ENCODE measurements at places on chromosomes 5 and 9.

DNA sequence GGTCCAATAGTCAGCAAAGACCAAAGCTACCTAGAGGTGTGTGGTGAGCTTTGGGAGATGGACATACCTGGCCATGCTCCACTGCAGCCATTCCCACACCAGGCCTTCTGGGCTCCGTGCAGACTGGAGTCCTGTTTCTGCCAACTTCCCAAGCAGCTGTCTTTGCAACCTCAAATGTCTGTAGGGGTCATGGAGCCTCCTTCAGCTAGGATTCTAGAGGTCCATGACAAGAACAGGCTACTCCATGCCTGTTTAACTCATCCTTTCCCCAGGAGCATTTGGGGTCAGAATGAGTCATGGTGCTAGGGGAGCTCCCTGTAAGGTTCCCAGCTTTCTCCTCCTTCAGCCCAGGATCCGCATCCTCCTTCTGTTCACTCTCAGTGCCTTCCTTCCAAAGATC, 17.1 kb downstream of the VPS13A start:
- DNase-seq, result no peak

DNA sequence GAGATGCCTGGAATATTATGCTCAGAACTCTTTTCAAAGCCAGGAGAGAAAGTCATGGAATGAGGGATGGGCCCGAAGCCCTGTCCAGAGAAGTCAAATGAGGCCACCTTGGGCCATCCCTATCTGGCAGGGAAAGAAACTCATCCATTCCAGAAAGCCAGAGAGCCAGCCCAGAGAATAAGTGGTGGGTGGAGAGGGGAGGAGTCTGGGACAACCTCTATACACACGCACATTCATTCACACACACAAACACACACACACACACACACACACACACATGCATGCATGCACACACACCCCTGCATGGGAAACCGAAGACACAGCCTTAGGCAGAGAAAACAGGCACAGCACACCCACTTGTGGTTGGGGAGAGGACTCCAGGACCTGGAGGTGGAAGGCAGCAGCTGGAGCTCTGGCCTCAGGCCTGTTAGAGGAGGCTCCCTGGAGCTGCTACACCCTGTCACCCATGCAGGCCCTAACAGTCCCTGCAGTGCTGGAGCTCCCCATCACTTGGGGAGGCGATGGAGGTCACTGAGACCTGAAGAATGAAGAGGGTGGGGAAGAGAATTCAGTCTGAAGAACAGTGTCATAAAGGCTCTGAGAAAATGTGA, 38.0 kb downstream of the TGFBI start:
- DNase-seq, result no peak

DNA sequence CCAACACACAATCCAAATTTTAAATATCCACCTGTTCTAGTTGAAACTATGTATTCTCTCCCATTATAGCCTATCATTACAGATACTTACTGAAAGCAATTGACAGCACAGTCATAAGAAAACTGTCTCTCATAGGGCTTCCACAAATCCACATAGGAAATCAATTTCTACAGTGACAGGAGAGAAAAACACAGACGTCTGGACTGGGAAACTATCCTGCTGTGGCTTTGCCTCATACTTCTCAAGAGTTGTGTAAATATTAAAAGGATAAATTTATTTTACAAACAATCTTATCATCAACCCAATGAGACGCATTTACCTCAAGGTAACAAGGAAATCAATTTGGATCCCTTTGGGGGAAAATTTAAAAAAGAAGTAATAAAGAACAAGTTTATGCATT, 517.5 kb downstream of the EFNA5 start:
- DNase-seq, result no peak

DNA sequence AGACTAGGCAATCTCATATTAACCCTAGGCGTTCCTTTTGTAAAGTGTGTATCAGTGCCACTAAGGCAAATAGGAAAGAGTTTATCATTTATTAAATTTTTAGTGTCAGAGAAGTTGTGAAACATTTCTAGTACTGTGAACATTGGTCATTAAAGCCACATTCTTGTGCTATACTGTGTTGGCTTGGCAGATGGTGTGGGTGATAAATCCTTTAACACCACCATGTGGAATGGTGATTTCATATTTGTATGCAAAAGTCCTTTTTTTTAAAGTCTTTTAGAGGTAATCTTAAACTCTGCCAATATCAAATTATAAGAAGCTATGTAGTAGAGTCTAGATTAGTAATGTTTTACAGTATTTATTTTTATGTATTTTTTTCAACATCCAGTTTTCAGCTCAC, 18.1 kb downstream of the SLC12A2 start:
- no peak for DNase-seq

DNA sequence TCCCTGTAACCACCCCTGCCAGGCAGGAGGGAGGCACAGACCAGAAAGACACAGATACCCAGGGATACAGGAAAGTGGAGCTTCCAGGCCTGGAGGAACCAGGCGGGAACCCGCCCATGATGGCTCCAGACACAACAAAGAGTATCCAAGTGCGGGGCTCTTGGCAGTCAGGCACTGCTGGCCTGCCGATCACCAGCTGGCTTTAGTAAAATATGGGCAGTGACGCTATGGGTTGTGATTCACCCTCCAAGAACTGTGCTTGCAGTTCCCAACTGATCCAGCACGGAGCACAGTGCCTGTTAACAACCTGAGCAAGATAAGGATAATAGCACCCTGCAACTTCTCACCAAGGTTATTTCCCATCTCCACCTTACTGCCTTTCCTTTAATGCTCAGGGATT, 463.3 kb downstream of the IRX1 start:
- DNase-seq, result no peak

DNA sequence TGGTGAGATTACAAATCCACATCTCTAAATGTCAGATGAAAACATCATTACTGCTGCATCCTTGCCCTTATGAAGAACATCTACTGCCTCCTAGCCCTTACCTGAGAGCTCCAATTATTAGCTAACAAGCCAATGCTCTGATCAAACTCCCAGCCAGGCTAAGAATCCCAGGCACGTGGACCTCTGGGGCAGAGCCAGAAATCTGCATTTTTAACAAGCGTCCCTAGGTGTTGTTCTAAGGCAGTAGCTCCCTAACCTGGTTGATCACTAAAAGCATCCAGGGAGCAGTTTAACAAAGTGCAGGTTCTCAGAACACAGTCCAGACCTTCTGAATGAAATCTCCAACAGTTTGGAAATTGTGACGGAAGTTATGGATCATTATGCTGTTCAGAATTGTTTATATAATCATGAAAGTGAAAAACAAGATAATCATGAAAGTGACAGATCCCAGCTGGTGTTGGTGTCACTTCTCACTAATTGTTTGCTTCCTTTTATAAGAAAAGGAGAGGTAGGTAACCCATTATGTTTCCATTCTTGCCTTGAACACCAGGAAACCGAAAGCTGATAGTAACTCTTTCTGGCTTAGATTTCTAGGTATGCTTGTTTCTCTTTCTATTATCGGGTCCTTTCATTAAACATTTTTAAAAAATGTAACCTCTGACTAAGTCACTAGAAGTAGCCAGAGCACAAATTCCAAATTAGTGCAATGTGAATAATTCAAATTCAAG, 216.5 kb upstream of the NR4A3 start:
- DNase-seq, result no peak

GRCh38 chr9:89888677-89889076, 283.9 kb downstream of the GADD45G start:
- DNase-seq, result no peak
